ENCODE measurements at places on chromosomes 5 and 9. TPM values are rescaled to one million over a fixed set of nuclear protein-coding genes. Genes with fewer than 3 reads are reported as not detected.

Gene TRMT10B
- 11.5 TPM for total RNA-seq

Gene GDA
- total RNA-seq, result not detected

Gene PRUNE2
- not detected for total RNA-seq

- H3K4me1 ChIP-seq, result no peaks in the 10 kb centered on the region
- DNase-seq, result no peak
- no peaks in the 10 kb centered on the region for H3K27me3 ChIP-seq
- no peak overlapping the region for H3K27ac ChIP-seq
- no peaks in the 10 kb centered on the region for H3K36me3 ChIP-seq
Observed at GRCh38 chr9:27939186-27939585, 365.9 kb upstream of the C9orf72 start.

DNA sequence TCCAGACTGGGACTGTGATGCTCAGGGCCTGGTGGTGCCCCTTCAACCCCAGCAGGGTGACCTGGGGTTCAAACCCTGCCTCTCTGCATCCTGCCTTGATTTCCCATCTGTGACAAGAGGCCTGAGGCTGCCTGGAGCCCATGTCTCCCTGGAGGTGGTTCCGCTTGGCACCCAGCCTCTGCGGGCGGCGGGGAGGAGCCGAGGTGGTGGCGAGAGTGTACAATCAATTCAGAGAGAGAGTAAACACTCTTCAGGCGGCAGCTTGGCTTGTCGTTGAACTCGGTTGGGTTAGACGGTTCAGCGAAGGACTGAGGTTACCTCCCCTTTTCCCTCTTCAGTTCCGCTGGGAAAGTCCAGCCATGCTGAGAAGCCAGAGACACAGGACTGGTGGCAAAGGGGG, 39.3 kb downstream of the NTNG2 start:
- no peak overlapping the region for H3K27ac ChIP-seq
- H3K4me1 ChIP-seq, result no peaks in the 10 kb centered on the region
- no peak for DNase-seq
- H3K4me3 ChIP-seq, result no peak overlapping the region
- H3K36me3 ChIP-seq, result peaks cover 2% of the 10 kb centered on the region

Data from T-helper 17 cell (primary cell).